Memory B cell (primary cell): ENCODE measurements at places on chromosomes 12 and 14.
A peak's percentile ranks its signal among the peaks of the same experiment; 100 is the strongest.

DNA sequence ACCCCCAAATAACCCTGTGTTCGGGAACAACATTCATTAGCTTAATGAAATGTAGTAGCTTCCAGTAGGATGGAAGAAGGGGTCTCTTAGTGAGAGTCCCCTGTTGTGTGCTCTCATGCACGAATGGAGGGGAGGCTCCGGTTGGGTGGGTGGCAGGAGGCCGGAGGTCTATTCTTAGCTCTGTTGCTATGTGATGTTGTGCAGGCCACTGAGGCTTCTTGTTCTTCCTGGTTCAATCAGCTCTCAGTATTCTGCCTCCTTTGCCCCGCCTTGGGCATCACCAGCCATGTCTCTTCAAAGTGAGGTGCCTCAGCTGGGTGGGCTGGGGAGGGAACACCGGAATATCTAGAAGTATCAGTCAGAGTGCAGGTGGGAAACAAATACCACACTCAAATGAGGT, 50.8 kb downstream of the KCNA1 start:
- H3K27me3 ChIP-seq, result peaks cover 47% of the 10 kb centered on the region
- H3K36me3 ChIP-seq, result no peaks in the 10 kb centered on the region
- H3K27ac ChIP-seq, result no peak overlapping the region
- peaks cover 2% of the 10 kb centered on the region for H3K4me1 ChIP-seq

GRCh38 chr14:74414403-74415114, 11.5 kb downstream of the SYNDIG1L start:
- no peaks in the 10 kb centered on the region for H3K4me1 ChIP-seq
- no peak overlapping the region for H3K4me3 ChIP-seq
- H3K36me3 ChIP-seq, result no peaks in the 10 kb centered on the region
- DNase-seq, result no peak
- peaks cover 6% of the 10 kb centered on the region for H3K27me3 ChIP-seq
- H3K27ac ChIP-seq, result no peak overlapping the region

DNA sequence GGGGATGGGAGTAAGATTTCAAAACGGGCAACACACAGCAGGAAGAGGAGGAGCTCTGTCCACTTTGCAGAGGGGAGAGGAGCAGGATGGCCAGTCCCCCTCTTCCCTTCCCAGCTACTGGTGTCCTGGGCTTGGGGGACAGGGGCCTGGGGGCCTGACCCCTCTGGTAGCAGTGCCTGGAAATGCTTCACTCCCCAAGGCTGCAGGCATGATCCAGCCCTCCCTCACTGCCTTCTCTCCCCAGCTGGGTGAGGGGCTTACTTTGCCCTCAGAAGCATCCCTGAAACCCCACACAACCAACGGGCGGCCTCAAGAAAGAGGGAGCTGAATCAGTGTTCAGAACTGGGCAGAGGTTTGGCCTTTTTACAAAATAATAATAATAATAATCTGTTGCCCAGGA, 279.5 kb downstream of the DPF3 start:
- H3K4me1 ChIP-seq, result peaks cover 22% of the 10 kb centered on the region
- no peak overlapping the region for H3K4me3 ChIP-seq
- H3K27me3 ChIP-seq, result peaks cover 5% of the 10 kb centered on the region
- no peak for DNase-seq

DNA sequence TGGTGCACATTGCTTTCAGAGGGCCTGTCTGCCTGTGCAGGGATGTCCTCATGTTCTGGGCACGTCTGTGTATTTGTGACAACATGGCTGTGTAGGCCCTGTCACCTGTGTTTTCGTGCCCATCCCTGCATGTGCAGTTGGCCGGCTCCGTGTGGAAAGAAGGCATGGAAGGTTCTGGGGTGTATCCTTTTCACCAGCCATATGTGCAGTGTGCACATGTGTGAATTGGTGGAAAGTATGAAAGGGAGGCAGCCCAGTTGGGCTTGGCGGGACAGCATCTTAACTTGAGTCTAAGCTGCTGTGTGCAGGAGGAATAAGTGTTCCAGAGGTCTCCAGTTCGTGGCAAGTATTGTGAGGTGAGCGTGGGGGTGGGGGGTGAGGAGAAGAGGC, 669 bp downstream of the TSPAN11 start:
- H3K27me3 ChIP-seq, result peaks cover 33% of the 10 kb centered on the region
- no peak overlapping the region for H3K27ac ChIP-seq
- H3K4me1 ChIP-seq, result no peaks in the 10 kb centered on the region

- DNase-seq, result no peak
- H3K27ac ChIP-seq, result peak overlapping the region; percentile 100
- H3K4me3 ChIP-seq, result no peak overlapping the region
- H3K27me3 ChIP-seq, result no peaks in the 10 kb centered on the region
- H3K4me1 ChIP-seq, result peaks cover 53% of the 10 kb centered on the region
These were observed 60.0 kb downstream of the PPP2R5C start for GRCh38 chr14:101821528-101821927.

- H3K4me1 ChIP-seq, result no peaks in the 10 kb centered on the region
- no peak overlapping the region for H3K27ac ChIP-seq
These were observed 69.9 kb downstream of the C12orf56 start for GRCh38 chr12:64320611-64321010.

GRCh38 chr14:73768107-73768506, 53.9 kb upstream of the PNMA1 start:
- H3K36me3 ChIP-seq, result no peaks in the 10 kb centered on the region
- H3K4me3 ChIP-seq, result no peak overlapping the region
- H3K27ac ChIP-seq, result peak overlapping the region; percentile 97
- DNase-seq, result no peak
- H3K4me1 ChIP-seq, result peaks cover 62% of the 10 kb centered on the region

DNA sequence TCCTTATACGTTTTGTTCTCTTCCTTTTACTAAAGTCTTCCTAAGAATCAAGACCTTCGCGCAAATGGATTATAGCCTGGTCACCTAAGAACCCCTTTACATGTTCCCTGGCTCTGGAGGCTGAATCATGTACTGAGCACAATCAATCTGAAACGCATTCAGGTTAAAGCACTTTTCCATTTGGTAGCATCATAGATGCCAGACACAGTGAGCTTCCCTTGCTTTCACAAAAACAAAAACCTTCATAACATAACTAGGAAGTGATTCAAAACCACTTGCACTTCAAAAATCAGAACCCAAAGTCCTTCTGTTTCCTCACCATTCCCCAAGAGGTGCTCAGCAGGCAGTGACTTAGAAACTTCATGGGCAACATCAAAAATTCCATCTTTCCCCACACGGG, 105.4 kb downstream of the CRACR2A start:
- H3K4me1 ChIP-seq, result no peaks in the 10 kb centered on the region
- no peak for DNase-seq
- H3K4me3 ChIP-seq, result no peak overlapping the region
- no peak overlapping the region for H3K27ac ChIP-seq
- peaks cover 35% of the 10 kb centered on the region for H3K36me3 ChIP-seq

DNA sequence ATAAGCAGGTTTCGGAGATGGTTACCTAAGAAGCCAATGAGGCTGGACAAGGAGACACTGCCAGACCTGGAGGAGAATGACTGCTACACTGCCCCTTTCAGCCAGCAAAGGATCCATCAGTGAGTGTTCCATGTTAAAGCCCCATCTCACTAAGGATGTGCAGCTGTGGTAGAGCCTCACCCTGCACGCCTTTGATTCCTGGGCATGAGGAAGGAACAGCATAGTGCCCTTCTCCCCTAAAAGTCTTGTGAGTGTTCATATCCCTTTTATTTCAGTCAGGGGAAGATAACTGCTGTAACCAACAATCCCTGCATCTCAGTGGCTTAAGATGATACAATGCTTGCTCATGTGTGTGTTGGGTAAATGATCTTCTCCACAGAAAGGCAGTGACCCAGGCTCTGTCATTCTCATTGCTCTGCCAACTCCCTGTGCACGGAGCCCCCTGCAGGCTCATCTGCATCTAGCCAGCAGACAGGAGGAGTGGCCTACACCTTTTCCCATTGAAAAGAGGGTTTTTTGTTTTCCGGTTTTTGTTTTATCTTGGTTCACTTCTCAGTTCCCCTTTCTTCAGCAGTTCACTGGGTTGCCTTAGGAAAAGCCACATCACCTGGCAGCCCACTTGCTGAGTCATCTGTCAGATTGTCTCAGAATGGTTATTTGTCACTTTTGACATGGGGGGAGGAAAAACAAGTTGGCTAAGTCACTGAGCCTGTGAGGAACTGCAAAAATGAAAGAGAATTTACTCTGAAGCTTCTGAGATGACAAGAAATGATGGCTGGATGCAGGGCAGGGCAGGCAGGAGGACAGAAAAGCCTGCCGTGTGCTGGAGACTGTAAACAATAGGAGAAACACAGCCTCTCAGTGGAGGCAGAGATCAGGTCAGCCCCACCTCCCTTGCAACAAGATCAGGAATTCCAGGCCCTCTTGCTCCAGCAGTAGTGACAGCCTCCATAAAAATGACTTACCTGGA, 193.3 kb downstream of the ANO4 start:
- H3K27me3 ChIP-seq, result peaks cover 12% of the 10 kb centered on the region
- no peak overlapping the region for H3K27ac ChIP-seq
- DNase-seq, result no peak

DNA sequence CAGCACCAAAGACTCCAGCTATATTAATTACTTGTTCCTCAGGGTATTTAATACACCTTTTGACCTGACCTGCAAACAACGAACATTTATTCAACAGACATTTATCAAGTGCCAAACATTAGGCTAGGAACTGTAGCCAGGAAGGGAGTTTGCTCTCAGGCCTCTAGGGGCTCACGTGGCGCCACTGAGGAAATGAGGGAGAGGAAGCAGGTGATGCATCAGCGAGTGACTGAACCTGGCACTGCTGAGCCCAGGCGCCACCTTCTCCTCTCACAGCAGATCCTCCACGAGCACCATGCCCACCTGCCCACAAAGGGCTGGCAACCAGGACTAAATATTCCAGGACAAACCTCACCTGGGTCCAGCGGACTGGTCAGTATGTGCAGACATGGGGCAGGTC, 50.2 kb downstream of the SETD3 start:
- H3K27me3 ChIP-seq, result no peaks in the 10 kb centered on the region
- H3K27ac ChIP-seq, result no peak overlapping the region
- H3K36me3 ChIP-seq, result peaks cover 32% of the 10 kb centered on the region
- DNase-seq, result peak; percentile 22

GRCh38 chr12:129298921-129299320, 445.6 kb downstream of the GLT1D1 start:
- H3K27me3 ChIP-seq, result peaks cover 3% of the 10 kb centered on the region
- DNase-seq, result no peak
- H3K36me3 ChIP-seq, result no peaks in the 10 kb centered on the region
- no peak overlapping the region for H3K4me3 ChIP-seq
- H3K27ac ChIP-seq, result no peak overlapping the region

GRCh38 chr14:63510538-63510937, 32.6 kb downstream of the PPP2R5E start:
- peak overlapping the region; percentile 50 for H3K4me3 ChIP-seq
- peak overlapping the region; percentile 82 for H3K27ac ChIP-seq
- peaks cover 44% of the 10 kb centered on the region for H3K4me1 ChIP-seq
- H3K36me3 ChIP-seq, result peaks cover 23% of the 10 kb centered on the region
